ENCODE measurements at places on chromosomes 4 and X.

GRCh38 chrX:149650162-149650561 is 18.6 kb upstream of the TMEM185A start:
- no peak for DNase-seq

DNA sequence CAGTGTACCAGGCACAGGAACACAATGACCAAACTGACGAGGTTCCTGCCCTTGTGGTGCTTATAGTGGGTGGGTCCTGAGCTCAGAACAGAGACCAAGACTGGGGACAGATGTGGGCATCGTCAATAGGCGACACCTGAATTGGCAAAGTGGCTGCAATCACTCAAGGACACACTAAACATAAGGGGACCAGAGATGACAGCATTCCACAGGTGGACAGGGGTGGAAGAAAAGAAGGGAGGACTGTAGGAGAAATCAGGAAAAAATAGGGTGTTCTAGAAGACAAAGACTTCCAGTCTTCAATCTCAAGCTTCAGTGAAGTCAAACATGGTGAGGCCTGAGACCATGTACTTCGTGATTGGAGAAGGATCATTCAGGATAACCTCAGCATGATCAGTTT is 5.8 kb downstream of the SH3KBP1 start:
- DNase-seq = no peak

DNA sequence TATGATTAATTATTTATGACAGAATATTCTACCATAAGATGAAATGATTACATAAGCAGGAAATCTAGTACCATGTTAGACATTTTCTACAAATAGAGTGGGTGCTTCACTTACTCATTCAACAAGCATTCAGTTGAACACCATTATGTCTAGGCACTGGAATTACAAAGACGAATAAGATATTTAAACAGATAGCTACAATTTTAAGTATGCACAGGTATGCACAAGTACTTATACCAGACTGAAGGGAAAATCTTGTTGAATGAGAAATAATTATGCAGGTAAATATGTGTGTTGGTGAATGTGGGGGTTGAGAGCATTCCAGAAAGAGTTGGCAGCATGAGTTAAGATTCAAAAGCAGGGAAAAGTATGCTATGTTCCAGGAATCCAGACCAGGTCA is 107.3 kb upstream of the CNKSR2 start:
- DNase-seq = no peak

DNA sequence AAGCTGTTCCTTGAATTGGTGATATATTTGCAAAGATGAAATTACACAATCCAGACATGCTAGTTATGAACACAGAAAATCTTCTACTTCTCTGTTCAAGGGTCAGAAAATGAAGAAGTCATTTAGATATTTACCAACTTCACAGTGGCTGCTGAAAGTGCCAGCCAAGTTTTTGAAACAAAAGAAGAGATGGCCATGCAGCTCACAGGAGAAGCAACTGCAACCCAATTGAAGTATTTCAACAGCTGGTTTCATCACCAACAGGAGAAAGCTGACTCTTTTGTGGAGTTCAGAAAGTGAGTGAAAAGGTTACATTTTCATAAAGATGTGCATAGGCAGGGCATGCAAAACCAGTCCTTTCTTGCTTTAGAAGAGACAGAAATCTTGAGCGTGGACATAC is 70.1 kb upstream of the LSM6 start:
- no peak for DNase-seq

DNA sequence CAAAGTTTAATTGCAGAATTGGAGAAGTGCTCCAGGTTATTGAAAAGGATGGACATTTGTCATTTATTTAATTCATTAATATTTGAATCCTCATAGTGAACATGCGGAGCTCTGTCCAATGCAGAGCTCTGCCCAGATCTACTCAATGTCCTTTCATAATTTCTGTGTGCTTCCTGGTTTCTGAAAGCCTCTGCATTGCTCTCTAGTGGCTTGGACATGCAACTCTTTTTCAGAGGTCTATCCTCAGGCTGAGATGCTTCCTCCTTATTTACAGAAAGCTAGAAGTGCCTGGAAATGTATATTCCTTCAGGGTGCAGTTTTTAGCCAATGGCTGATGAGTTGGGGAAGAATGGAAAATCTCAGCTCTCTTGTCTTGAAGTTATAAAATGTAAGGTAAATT is 786.1 kb upstream of the AADAT start:
- DNase-seq = no peak

DNA sequence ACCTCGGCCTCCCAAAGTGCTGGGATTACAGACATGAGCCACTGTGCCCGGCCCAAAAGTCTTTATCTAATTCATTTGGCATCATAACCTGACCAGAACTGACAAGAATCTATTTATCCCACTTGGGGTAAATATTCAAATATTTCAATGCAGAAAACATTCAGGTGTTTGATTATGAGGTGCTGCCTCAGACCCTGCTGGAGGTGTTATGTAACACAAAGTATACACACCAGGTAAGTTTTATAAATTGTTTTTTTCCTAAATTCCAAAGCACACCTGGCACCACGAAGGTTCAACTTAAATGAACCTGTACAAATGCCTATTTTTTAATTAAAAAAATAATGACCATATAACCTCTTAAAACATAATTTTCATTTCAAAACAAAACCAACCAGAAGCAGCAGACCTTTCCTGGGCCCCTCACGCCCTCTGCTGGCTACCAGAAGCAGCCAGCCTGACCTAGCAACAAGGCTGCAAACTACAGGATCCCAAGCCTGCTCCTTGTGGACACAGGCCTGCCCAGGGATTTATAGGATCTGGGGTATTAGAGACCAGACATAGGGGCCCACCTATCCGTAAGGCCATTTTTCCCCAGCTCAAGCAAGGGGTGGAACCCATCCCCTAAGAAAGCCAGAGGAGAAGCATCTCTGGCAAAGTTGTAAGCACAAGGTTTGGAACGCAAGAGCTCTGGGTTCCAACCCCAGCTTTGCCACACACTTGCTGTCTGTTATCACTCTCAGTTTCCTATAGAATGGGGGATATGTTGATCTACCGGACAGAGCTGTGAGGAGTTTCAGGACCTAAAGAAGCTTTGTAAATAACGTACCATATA is 11.7 kb downstream of the OTUD5 start:
- DNase-seq = peak; percentile 26

- no peak for DNase-seq
Measured at GRCh38 chrX:118780509-118780908, 43.1 kb upstream of the ZCCHC12 start.

DNA sequence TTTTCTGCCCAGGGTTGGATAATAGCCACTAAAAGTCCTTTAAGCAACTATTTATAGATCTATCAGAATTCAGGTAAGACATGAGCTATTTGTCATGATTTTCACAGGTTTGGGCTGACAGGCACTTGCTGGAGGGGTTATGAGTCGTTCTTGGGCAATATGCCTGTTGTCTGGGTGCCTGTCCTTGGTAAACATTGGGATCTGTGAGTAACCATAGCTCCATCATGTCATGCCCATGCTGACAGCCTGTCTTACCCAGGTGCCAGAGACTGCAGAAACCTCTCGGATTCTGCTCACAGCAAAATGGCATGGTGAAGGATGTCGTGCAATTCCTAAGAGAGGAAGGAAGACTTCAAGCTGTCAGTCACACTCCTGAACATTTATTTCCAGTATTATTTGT is 116.0 kb upstream of the PUDP start:
- DNase-seq = peak; percentile 48

GRCh38 chr4:84574069-84574720 is 8.7 kb upstream of the CDS1 start:
- no peak for DNase-seq

DNA sequence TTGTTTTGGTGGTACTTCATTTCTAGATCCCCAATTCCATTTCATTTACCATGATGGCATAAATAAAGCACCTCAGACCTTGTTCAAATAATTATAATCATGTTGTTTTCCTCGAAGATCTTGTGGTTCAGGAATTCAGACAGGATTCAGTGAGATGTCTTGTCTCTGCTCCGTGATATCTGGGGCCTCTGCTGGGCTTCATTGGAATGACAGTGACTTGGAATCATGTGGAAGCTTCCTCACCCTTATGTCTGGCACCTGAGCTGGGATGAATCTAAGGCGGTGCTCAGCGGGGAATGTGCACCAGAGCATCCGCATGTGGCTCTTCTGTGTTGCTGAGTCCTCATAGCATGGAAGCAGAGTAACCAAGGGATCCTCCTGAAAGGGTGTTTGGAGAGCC is 132.2 kb downstream of the VEGFC start:
- no peak for DNase-seq

DNA sequence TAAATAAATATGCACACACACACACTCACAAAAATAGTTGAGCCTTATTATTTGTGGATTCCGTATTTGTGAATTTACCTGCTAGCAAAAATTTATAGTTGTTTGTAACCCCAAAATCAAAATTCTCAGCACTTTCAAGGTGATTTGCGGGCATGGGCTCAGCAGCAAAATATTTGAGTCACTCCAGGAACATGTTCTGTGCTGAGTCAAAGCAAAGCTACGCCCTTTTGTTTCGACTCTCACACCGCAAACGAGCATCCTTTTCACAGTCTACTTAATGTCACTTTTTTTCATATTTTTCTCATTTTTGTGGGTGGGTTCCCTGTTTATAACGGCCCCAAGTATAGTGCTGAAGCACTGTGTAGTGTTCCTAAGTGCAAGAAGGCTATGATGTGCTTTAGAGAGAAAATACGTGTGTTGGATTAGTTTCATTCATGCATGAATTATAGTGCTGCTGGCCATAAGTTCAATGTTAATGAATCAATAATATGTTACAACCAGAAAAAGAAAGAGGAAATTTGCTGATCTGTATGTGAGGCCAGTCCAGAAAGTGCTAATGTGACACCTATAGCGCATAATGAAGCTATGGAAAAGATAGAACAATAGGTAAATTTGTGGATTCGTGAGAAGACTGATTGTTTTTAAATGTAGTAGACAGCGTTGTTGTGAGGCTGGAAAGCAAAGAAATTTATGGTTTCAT is 723.2 kb upstream of the AGA start:
- no peak for DNase-seq

GRCh38 chr4:151797131-151797530 is 36.3 kb upstream of the GATB start:
- DNase-seq = no peak

GRCh38 chr4:88522702-88523324 is 763 bp downstream of the PYURF start:
- DNase-seq = peak; percentile 5

GRCh38 chrX:443536-444210 is 57.0 kb upstream of the PPP2R3B start:
- DNase-seq = no peak

DNA sequence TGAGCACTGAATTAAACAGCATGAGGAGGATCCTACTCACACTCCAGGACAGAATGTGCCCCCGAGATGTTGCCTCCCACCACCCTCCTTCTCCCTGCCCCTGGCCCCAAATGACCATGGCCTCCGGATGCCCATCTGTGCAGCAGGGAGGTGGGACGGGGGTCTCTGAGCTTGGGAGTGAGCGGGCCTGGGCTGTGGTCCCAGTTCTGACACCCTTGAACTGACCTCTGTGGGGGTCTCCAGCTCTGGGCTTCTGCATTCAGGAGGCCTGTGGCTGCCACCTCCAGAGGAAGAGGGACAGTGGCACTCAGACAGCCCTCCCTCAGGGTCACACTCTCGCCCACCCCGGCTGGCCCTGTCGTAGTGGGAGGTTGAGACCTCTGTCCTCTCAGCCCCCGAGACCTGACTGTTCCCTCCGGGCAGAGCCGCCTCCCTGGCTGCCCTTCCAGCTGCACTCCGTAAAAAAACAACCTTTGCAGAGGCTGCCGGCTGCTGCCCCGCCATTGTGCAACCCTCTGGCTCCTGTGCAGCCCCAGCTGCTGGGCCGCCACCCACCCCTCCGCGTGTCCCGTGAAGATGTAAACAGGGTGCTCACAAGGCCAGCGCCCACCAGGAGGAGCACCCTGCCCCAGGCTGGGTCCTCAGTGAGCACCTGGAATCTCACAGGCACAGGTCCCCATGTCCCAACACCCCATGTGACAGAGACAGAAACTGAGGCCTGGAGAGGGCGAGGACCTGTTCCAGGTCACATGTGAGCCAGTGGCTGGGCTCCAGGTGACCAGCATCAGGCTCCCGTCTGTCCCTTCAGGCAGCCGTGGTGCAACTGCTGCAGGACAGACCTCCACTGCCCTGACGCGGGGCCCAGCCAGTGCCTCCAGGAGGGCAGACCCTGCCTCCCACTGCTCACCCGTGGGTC is 39.6 kb downstream of the HTRA3 start:
- DNase-seq = no peak

GRCh38 chr4:128307123-128307571 is 19.5 kb upstream of the PGRMC2 start:
- DNase-seq = no peak

DNA sequence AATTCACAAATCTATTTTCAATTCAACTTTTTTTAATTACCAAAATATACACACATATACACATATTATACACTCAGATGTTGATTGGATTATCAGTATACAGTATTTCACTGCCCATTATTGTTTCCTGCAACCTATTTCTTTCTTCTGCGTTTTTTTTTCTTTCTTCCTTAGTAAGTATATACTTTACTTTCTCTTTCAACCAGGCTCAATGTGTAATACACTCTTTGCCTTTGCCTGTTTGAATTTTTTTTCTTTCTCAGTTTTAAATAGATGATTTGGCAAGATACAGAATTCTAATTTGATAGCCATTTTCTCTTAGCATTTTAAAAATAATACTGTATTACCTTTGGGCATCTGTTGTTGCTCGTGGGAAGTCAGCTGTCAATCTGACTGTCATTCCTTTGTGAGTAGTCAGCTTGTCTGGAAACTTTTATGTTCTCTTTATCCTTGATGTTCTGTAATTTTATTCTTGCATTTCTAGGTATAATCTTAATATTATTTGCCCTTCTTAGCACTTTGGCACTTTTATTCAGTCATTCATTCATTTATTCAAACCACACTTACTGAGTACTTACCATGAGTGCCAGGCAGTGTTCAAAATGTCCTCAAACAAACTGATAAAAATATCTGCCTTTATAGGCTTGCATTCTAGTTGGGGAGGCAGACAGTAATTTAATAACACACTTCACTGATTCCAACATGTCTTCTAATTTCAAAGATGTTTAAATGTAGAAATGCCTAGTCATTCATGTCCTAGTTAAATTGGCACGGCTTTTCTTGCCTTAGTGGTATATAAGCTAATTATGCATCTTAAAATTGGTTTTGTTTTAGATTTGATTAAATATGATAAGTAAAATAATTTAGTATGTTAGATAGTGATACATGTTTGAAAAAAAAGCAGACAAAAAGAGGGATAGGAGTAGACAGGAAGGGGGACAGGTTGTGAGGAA is 3.7 kb downstream of the USP38 start:
- DNase-seq = no peak

GRCh38 chr4:71540749-71541269 is 202.0 kb downstream of the SLC4A4 start:
- DNase-seq = no peak

- no peak for DNase-seq
Measured at GRCh38 chr4:145345401-145345800, 136.3 kb upstream of the SMAD1 start.

DNA sequence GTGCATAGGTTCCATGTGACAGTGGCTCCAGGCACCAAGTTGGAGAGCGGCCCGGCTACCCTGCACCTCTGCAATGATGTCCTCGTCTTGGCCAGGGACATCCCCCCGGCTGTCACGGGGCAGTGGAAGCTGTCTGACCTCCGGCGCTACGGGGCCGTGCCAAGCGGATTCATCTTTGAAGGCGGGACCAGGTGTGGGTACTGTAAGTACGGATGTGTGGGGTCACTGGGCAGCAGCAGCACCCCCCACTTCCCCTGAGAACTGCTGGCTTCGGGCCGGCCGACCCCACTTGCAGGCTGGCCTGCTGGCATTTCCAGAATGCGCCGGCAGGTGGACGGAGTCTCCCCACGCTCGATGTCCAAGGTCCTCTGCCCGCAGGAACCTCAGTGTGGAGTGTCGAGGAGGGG is 13.2 kb downstream of the DOK7 start:
- no peak for DNase-seq

Measured in HCEC 1CT (cell line).